ENCODE measurements at places on chromosomes 12 and 14. TPM values are rescaled to one million over a fixed set of nuclear protein-coding genes. Genes with fewer than 3 reads are reported as not detected.

DNA sequence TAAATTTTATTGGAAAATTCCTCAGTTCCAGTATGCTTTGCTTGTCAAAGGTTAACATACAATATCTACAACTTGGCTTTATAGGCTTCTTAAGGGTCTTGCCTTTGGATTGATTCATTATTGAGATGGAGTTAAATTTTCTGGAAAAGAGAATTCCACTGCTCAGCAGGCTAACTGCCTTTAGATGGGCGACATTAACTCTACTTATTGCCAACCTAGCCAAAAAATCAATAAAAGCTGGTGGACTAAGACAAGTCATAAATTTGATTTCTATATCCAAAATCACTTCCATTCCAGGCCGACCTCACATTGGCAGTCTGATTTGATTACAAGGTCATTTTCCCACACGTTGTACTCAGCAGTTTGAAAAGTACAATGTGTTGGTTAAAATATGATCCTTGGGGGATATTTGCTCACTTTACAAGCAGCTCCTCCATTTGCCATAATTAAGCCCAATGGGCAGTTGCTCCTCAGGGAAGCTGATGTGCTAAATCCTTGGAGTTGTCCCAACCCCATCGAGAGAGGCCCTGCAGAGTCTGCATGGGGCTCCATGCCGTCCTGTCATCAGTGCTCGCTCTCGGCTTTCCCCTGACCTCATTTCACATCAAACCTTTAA is 36.1 kb upstream of the CRY1 start:
- H3K4me3 ChIP-seq, result no peak overlapping the region
- H3K36me3 ChIP-seq, result no peaks in the 10 kb centered on the region
- H3K4me1 ChIP-seq, result no peaks in the 10 kb centered on the region
- peaks cover 9% of the 10 kb centered on the region for H3K27me3 ChIP-seq

DNA sequence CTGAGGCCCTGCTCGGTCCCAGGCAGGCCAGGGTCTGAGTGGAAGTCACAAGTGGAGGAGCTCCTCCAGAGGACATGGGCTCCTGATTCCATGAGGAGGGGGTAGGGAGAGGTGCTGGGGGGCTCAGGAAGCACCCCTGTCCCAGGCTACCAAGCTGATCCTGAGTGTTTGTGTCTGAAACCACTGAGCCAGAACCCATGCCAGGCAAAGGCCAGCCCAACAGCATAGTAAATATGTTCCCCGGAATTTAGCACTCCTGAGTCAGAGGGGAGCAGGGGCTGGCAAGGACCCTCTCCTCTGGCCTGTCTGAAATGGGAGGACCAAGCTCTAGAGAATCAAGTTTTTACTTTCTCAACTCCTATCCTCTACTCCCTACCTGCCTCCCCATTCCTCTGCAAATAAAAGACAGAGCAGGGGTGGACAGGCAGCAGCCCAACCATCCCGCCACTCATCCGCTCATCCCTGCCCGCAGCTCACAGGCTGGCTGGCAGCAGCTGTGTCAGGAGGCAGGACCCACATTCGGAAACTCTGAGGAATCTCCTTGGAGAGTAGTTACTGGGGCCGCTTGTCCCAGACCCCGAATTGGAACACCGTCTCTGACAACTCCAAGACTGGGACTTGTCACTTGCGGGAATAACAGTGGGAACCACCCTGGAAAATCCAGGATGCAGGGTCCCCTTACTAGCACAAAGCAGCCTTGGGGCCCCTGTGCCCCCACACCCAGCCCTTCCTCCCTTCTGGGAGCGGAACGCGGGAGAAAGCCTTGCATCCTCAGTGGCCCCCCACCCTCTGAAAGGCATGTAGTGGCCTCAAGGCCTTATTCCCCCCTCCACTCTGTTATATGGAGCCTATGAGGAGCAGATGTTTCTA is 102.5 kb downstream of the ZFP36L1 start:
- H3K27me3 ChIP-seq, result no peaks in the 10 kb centered on the region
- H3K27ac ChIP-seq, result no peak overlapping the region
- H3K36me3 ChIP-seq, result no peaks in the 10 kb centered on the region
- peaks cover 43% of the 10 kb centered on the region for H3K4me1 ChIP-seq
- DNase-seq, result peak; percentile 57
- no peak overlapping the region for H3K4me3 ChIP-seq

DNA sequence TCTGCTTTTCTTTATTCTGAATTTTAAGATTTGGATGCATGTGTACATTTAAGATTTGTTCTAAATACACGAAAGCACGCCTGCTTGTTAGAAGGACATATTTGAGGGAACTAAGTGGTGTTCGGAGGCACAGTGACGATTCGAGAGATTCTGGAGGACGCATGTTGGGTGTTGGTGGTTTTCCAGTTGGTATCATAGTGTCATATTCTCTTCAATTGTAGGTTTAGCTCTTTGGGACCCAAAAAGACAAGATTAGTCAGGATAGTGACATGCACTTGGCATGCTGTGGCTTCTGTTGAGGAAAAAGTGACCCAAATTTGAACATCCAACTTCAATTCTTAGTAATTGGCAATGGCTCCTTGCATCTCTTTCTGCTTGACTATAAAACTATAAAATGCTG is 30.1 kb downstream of the PRKCH start:
- H3K36me3 ChIP-seq, result no peaks in the 10 kb centered on the region
- DNase-seq, result no peak
- H3K27me3 ChIP-seq, result peaks cover 6% of the 10 kb centered on the region
- H3K27ac ChIP-seq, result no peak overlapping the region
- peaks cover 5% of the 10 kb centered on the region for H3K4me1 ChIP-seq
- H3K4me3 ChIP-seq, result no peak overlapping the region

DNA sequence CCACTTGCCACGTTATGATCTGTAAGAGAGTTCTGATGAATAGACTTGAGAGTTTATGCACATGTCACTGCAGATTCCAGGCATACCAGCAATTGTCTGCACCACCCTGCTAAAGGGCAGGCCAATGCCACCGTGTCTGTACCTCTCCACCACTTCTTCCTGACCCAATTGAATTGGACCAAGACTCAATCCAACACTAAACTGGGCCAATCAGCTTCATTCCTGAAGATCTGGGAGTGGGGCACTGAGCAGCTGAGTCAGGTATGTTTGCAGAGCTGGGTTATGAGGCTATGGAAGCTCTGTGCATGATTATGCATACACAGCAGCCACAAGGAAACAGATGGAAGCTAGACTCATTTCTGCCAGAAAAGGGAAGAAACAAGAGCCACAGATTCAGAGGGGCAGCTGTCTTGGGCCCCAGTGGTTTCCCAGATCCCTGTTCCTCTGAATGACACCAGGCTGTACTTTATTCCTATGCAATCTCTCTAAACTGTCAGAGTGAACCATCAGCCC is 28.0 kb downstream of the DAO start:
- H3K4me3 ChIP-seq, result no peak overlapping the region
- H3K27ac ChIP-seq, result no peak overlapping the region
- peak; percentile 71 for DNase-seq
- H3K36me3 ChIP-seq, result no peaks in the 10 kb centered on the region
- no peaks in the 10 kb centered on the region for H3K27me3 ChIP-seq

DNA sequence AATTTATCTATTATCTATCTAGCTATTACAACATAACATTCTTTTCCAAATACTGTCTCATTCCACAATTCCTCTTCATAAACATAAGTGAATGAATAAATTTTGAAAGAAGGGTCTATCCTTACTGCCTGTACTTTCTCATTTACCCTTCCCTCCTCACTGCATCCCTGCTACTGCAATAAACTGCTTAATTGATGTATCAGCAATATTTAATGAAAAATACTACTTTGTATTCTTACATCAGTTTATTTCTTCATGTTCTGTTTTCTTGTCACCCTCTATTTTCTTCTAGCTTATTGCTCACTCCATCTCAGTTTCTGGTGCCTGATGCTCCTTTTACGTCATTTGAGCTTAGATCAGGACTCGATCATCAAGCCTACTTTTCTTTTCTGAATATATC is 695.7 kb upstream of the ATXN7L3B start:
- H3K4me3 ChIP-seq, result no peak overlapping the region
- H3K27ac ChIP-seq, result no peak overlapping the region
- no peaks in the 10 kb centered on the region for H3K36me3 ChIP-seq
- no peak for DNase-seq

DNA sequence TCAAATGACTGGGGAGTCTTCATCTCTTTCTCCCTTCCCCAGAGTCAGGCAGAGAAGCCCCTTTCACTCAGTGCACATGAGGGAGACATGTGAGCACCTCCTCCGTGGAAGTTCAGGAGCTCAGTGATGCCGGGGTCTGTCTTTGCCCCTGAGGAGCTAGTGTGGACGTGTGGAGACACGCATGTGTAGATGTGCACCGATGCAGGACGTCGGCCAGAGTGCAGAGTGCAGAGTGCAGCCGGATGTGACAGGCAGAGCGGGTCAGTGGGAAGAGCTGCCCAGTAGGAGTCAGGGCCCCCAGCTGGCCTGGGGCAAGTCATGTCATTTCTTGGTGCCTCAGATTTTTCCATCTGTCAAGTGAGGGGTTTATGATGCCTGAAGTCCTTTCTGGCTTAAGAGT is 20.7 kb downstream of the TSPAN9 start:
- peak overlapping the region; percentile 53 for H3K4me3 ChIP-seq
- DNase-seq, result no peak
- H3K36me3 ChIP-seq, result no peaks in the 10 kb centered on the region
- peak overlapping the region; percentile 24 for H3K27ac ChIP-seq
- H3K4me1 ChIP-seq, result peaks cover 18% of the 10 kb centered on the region

- H3K4me1 ChIP-seq, result peaks cover 9% of the 10 kb centered on the region
- peaks cover 23% of the 10 kb centered on the region for H3K27me3 ChIP-seq
- H3K36me3 ChIP-seq, result no peaks in the 10 kb centered on the region
- DNase-seq, result peak; percentile 50
- H3K4me3 ChIP-seq, result no peak within 1 kb of the TSS
- H3K27ac ChIP-seq, result no peak within 1 kb of the TSS
Measured at GRCh38 chr12:52366738-52367485, at the start of gene KRT85. Gene KRT85, minus strand, starts transcription at chr12:52367481. Its CDS starts 76 bp downstream, at chr12:52367405.

- no peaks in the 10 kb centered on the region for H3K4me1 ChIP-seq
- no peak overlapping the region for H3K4me3 ChIP-seq
- no peaks in the 10 kb centered on the region for H3K27me3 ChIP-seq
- no peak overlapping the region for H3K27ac ChIP-seq
- no peaks in the 10 kb centered on the region for H3K36me3 ChIP-seq
- no peak for DNase-seq
Measured at GRCh38 chr14:80146941-80147340, 64.4 kb downstream of the DIO2 start.

Gene BRI3BP
- total RNA-seq, result 2.1 TPM

Measured in osteoblast (primary cell).